Testis (tissue), 5 donors: ENCODE measurements at places on chromosomes 12 and 14.

- DNase-seq = no peak
These were observed 126.5 kb downstream of the NCOR2 start for GRCh38 chr12:124440841-124441381.

DNA sequence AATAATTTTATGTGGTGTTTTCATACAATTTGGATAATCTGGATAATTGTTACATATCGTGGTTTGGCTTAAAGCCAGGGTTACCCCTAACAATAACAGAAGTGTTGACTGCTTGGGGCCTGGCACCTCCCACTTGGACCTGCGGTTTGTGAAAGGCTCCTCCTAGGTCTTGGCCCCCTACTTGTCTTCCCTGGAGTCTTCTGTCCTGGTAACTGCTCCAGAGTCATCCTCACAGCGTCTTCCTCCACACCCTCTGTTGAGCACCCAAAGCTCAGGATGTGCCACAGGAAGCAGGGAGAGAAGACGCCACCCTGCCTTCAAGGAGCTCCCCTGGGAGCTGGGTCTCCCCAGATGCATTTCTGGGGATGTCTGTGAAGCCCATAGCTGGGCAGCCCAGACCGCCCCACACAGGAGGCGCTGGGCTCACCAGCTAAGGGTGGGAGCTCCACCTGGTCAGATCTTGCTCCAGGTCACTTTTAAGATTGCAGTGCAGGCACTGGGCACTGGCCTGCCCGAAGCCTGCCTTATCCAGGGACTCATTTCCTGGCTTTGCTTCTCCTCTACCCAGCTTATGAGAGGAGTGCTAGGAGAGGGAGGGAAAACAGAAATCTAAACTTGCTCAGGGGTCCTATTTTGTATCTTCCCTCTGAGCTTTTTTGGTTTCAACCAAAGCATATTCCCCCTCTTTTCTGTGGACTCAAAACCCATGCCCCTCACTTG is 98.2 kb downstream of the ZFP36L1 start:
- no peak for DNase-seq

GRCh38 chr12:79058342-79058741 is 193.8 kb downstream of the SYT1 start:
- DNase-seq = no peak

DNA sequence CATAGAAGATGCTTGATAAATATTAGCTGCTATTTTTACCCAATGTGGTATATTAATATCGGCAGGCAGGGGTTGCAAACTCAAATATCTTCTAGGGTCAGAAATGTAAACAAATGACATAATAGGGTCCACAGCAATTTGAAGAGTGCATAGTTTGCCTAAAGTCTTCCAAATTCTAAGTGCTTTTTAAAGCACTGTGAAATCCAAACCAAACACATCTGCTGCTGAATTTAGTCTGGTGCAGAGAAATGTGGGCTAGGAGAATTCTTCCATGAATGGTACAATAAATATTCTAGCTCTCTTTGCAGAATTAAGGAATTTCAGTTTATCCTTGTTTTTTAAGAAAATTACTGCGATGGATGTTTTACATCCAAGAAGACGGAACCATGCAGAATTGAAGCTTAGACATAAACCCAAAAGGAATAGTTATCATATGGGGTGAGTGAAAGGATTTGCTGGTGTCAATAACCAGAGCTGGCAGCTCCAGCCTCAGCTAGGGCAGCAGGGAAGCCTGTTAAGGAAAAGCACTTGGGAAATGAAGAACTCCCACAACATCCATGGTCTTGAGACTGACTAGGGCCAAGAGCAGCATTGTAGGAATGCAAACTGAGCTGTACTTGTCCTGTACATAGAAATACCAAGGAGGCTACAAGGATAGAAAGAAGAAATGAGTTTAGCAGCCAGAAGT is 65.5 kb downstream of the PTPRR start:
- no peak for DNase-seq

DNA sequence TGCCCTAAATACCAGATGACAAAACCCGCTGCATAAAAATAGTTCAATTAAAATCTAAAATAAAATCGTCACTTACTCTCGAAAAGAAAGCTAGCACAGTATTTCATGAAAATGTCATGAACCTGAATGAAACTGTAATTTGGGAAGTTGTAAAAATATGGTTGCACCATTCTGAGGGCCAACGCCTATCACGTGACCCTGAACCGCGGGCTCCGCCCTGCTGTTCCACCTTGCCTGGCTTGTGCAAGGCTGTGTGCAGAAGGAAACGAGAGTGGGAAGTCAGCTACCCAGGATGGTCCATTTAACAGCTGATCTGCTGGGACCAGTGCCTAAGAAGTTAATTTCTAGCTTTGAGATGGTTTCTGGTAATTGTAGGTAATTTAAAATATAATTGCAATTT is 91.7 kb upstream of the BMP4 start:
- DNase-seq = no peak

- DNase-seq = no peak
These were observed 94.5 kb downstream of the MYRFL start for GRCh38 chr12:69919495-69919894.

DNA sequence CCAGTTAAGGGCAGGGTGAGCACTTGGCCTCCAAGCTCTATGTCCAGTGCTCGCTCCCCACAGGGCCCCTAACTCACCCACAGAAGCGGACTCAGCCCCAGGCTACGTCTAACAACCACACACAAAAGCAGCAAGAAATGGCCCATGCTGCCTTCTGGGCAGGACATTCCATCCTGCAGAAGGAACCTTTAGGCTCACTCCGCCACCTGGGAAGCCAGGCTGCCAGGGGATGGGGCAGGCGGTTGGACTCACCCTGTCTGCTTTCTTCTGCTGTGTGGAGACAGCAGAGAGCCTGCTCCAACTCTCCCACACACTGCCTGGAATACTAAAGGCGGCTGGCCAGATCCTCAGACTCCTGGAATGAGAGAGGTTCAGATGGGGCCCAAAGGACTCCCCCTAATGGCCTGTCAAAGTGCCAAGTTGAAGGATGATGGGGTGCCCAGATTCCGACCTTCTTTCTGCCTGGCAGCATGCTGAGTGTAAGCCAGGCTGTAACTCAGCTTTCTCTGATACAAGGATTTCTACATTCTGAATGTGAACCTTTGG is 27.7 kb upstream of the BLTP3B start:
- DNase-seq = no peak

- DNase-seq = no peak
These were observed 10.6 kb downstream of the FAR2 start for GRCh38 chr12:29159661-29160060.

GRCh38 chr12:88893801-88894200 is 313.5 kb upstream of the KITLG start:
- no peak for DNase-seq

GRCh38 chr12:110931315-110931728 is 10.9 kb upstream of the MYL2 start:
- no peak for DNase-seq

DNA sequence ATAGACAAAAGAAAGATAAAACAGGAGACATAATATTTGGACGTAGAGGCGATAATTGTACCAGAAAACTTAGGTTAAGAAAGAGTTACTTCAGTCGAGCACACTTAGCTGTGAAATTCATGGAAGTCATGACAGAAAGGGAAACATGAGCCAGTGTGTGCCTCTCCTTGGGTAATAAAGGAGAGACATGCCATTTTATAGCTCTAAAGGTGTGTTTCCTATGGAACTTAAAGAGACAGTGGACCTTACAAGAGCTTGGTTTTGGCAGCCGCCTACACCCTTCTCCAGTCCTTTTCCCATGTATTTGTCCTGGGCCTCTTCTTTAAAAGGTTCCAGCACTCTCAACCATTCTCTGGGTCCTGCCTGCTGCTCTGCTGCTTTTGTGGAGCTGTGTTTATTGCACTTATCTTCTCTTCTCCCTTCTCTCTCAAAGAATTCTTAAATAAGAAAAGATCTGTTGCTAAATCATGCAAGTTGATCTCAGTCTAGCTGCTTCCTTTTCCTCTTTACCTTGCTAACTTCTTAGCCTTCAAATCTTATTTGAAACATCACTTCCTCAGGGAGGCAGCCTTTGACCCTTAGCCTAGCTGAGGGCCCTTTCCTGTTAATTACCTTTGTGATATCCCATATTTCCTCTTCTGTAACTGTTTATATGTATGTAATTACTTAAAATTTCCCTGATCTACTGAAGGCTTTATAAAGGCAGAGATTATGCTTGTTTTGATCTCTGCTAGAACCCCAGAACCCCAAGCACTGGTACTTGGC is 81.8 kb upstream of the EVL start:
- no peak for DNase-seq

GRCh38 chr14:74660167-74660566 is 48.1 kb upstream of the LTBP2 start:
- no peak for DNase-seq

DNA sequence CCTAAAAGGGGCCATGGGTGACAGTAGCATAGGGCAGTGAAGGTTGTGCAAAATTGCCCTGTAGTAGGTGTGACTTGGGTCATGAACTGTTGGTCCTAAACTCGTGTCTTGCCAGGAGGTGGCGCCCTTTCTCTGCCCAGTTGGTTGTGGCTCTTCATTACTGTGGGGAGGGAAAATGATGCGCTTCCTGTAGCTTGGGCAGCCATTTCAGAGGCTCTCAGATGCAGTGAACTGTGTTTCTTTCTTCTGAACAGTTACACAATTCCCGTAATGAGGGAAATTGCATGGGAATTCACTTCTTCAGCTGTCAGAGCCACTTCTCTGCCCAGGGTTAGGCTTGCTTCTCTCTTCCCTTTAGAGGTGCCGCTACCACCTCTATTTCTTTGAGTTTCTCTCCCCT is 148.1 kb upstream of the NRXN3 start:
- peak; percentile 84 for DNase-seq

DNA sequence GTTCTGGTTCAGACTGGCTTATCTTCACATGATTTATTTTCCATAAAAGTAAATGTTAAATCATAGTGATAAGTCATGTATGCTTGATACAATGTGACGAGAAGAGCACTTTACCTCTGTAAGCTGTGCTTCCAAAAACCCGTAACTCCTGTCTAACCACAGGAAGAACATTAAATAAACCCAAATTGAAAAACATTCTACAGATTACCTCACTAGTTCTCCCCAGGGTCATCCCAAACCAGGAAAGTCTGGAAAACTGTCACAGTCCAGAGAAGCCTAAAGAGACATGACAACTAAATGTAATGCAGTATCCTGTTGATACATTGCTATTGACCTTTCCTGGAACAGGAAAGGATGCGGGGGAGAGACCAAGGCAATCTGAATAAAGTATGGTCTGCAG is 32.5 kb upstream of the DUSP6 start:
- no peak for DNase-seq

DNA sequence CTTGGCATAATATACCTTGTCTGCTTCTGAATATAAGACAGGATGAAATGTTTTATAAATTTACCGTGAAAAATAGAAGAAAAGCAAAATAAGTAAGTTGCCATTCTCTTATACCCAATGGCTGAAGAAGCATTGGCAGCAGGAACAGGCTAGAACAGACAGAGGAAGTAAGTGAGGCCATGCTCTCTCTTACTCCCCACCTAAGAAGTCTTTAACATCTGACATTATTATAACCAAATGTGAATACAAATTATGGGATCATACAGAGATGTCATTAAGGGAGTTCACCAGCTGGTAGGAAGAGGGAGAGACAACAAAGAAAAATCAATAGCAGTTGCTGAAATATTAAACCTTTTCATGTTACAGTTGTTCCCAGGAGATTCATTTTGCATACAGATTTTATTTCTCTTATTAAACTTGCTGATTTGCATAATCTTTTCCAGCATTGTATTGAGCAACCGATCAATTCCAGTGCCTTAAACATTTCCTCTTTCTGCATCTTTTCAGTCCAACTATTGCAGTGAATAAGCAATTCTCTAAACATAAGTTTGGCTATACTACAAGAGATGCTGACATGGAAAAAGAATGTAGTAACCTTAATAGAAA is 270.6 kb downstream of the SLC6A15 start:
- DNase-seq = no peak

DNA sequence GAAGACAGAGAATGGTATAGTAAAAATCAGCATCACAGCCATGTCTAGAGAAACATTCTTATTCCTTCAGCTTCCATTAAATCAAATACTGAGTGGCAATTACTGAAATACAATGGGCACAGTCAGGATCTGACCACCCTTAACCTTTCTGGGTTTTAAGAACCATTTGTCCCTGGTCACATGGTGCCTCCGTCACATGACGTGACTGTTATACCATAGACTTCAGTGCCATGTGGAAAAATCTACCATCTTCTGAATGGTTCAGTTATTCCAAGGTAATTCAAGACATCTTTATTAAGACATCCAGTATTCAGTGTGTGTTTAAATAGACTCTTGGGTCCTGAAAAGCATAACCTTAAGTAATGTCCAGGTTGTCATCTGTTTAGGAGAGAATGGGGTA is 553.1 kb upstream of the FLRT2 start:
- no peak for DNase-seq

DNA sequence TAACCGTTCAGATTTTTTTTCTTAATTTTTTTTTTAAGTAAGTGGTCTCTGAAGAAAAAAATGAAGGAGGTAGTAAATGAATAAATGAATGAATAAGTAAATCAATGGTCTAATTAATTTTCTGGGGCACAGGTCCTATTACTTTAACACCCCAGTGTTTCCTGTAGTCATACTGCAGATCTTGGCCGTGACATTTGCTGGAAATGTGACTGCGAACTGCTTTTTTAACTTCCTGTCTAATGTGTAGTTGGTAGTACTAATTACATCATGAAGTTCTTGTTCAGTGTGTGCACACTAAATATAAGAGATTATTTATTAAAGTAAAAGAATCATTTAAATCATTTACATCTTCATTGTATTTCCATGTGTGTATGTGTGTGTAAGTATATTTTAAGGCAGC is 45.4 kb downstream of the AEBP2 start:
- DNase-seq = no peak

DNA sequence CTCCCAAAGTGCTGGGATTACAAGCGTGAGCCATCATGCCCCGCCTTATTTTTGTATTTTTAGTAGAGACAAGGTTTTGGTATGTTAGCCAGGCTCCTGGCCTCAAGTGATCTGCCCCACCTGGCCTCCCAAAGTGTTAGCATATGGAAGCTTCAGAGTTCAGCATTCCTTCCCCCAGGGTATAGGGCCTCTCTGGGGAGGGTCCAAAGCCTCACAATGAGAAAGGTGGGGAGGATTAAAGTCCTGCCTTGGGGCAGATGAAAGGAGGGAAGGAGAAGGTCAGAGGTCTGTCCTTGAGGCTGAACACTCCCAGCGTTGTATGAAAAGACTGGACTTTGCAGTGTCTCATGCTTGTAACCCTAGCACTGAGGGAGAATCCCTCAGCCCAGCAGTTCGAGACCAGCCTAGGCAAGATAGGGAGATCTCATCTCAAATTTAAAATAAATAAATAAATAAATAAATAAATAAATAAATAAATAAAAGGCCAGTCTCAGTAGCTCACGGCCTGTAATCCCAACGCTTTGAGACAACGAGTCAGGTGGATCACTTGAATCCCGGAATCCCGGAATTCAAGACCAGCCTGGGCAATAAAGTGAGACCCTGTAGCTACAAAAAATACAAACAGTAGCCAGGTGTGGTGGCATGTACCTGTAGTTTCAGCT is 22.0 kb upstream of the RCOR1 start:
- DNase-seq = no peak
